ENCODE measurements at places on chromosomes 5 and 9.

GRCh38 chr9:79656169-79656568, 84.4 kb downstream of the TLE4 start:
- no peak for DNase-seq

DNA sequence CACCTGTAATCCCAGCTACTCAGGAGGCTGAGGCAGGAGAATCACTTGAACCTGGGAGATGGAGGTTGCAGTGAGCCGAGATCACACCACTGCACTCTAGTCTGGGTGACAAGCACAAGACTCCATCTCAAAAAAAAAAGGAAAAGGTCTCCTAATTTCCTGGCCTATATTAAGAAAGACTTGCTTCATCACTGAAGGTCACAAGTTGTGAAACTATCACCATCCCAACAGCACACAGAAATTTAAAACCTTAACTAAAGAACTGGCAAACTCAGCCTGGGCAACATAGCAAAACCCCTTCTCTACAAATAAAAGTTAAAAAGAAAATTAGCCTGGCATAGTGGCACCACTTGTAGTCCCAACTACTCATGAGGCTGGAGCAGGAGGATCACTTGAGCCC, 17.2 kb downstream of the FRMD3 start:
- no peak for DNase-seq

DNA sequence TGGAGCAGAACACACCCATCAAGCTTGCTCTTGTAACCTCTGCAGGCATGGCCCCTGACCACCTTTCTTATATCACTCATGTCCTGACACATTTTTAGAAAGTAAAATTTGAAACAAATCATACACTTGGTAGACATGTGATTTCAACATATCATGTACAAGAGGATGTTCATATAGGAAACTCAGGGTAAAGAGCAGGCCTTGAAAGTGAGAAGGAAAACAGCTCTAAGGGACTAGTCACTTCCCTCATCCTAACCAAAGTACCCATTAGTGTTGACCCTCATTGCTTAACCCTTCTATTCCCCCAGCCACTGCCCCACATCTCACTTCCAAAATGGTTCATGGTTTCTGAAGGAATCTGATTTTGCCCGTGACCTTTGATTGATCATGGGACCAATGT, 492.4 kb upstream of the KLF4 start:
- no peak for DNase-seq

GRCh38 chr9:1429297-1429696, 379.1 kb downstream of the DMRT2 start:
- no peak for DNase-seq

DNA sequence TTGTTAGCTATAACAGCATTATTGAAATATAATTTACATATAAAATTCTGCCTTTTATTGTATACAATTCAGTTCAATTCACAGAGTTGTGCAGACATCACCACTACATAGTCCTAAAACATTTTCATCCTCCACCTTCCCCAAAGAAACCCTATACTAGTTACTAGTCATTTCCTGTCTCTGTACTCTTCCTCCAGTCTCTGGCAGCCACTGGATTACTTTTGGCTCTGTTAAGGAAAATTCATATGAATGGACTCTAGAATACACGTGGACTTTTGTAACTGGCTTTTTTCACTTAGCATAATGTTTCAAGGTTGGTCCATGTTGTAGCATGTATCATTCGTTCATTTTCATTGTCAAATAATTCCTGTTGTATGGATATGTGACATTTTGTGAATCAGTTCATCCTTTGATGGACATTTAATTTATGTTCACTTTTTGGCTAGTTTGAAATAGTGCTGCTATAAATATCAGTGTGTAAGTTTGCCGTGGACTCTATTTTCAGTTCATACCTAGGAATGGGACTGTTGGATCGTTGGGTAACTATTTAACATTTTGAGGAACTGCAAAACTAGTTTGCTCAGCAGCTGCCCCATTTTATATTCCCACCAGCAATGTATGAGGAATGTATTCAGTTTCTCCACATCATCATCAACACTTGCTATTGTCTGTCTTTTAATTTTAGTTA, 9.7 kb downstream of the ICE1 start:
- DNase-seq = no peak

- no peak for DNase-seq
Measured at GRCh38 chr5:151147033-151147432, 10.5 kb downstream of the ANXA6 start.

DNA sequence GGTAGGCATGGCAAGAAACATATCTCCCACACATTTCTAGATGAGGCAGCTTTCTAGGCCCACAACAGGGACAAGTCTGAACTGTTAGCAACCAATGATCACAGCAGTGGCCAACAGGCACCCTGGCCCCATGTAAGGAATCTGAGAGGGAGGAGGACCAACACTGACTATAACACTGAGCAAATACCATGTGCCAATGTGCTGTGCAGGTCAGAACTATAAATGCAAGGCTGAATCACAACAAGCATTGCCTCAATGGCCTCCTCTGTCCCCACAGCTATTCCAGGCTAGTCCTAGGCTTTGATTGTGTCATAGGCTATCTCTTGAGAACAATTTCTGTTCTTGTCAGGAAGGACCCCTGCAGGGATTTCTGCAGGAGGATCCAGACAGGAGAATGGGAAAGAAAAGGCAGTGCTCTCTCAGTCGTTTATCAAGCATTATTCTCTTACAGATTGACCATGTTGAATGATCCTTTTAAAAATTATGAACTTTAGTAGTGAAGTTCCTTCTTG, 221.2 kb downstream of the TLE1 start:
- DNase-seq = no peak

GRCh38 chr5:149213264-149213880, 58.3 kb upstream of the AFAP1L1 start:
- DNase-seq = no peak

GRCh38 chr5:94693043-94693822, 74.8 kb downstream of the SLF1 start:
- no peak for DNase-seq

DNA sequence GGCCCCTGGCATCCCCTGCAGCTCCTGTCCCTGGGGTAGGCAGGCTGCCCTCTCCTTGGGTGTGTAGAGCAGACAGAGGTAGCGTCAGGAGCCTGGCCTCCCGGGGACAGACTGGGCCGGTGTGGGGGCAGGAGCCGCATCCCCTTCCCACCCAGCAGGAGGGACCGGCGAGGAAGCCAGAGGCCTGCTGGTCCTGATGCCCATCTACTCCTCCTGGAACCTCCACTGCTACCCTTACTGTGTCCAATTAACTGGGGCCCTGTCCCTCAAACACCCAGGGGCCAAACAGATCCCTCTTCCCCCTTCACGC, 15.6 kb downstream of the RALGDS start:
- DNase-seq = no peak

DNA sequence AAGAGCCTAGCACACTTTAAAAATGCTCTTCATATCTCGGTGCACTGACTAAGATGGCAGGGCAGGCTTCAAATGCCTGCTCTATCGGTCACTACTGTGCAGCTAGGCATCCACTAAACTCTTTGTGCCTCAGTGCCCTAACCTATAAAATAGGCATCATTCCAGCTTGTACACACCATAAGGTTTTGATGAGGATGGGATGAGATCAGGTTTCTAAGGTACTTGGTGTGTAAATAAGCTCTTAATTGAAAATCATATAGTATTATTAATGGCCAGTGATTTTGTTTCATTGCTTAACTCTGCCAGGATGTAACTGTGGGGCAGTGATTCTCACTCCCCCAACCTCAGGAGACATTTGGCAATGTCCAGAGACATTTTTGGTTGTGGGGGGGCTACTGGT, 78.5 kb downstream of the ALDH1A1 start:
- DNase-seq = no peak

GRCh38 chr5:25090854-25091253, 446.1 kb upstream of the CDH10 start:
- DNase-seq = no peak

DNA sequence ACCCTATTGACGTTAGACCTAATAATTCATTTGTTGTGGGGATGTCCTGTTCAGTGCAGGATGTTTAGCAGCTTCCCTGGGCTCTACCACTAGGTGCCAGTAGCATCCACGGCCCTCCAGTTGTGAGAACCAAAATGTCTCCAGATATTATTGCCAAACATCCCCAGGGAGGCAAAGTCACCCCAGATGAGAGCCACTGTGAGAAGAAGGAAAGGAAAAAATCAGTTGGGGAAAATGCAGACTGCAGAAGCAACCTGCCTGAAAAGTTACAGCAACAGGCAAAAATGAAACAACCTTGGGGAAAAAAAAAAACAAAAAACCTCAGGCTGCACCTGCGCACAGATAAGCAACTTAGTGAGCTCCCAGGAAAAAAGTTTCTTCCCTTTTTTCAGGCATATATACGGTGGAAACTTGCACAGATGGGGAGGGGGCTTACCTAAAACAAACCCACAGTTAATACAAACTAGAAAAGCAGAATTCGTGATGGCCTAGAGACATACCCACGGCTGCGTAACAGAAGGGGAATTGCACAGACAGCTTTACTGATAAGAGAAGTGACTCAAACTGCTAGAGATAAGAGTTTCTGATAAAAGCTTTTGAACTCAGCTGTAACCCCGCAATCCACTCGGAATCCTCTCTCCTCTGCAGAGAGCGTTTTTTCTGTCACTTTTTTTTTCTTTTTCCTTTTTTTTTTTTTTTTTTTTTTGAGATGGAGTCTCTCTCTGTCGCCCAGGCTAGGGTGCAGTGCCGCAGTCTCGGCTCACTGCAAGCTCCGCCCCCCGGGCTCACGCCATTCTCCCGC, 29.8 kb upstream of the FBP1 start:
- DNase-seq = no peak

DNA sequence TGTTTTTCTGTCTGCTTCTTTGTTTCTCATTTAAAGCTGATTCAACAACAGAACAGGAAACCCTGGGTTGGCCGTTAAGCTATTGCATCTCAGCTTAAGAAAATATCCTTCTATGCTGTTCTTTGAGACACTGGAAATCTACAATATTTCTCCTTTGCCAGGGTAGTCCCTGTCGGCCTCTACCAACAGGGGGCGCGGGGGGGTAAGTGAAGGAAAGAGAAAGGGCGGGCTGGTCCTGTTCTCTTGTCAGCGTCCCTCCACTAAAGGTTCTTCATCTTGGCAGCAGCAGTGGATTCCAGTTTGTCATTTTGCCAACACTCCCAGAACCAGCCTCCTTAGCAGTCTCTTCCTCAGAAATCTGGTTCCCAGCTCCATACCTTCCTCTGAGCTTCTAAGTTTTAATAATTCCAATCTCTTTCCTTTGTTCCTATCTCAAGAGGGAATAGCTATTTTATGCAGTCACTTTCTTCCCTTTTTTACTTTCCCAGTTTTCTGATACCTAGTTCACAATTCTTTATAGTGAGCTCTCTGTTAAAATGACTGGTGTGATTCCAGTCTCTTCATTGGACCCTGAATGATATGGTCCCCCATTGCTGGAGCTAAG, 222.3 kb downstream of the GLIS3 start:
- DNase-seq = peak; percentile 74

All from smooth muscle cell of the brain vasculature (primary cell).